Fibroblast of upper back skin (primary cell): ENCODE measurements at places on chromosomes 7 and 10.

- no peak for DNase-seq
These were observed 13.4 kb downstream of the NOD1 start for GRCh38 chr7:30465046-30465810.

- no peak for DNase-seq
These were observed 91.4 kb upstream of the MACROH2A2 start for GRCh38 chr10:69960988-69961880.

GRCh38 chr10:30219971-30220751, 128.9 kb downstream of the MTPAP start:
- DNase-seq, result peak; percentile 55

DNA sequence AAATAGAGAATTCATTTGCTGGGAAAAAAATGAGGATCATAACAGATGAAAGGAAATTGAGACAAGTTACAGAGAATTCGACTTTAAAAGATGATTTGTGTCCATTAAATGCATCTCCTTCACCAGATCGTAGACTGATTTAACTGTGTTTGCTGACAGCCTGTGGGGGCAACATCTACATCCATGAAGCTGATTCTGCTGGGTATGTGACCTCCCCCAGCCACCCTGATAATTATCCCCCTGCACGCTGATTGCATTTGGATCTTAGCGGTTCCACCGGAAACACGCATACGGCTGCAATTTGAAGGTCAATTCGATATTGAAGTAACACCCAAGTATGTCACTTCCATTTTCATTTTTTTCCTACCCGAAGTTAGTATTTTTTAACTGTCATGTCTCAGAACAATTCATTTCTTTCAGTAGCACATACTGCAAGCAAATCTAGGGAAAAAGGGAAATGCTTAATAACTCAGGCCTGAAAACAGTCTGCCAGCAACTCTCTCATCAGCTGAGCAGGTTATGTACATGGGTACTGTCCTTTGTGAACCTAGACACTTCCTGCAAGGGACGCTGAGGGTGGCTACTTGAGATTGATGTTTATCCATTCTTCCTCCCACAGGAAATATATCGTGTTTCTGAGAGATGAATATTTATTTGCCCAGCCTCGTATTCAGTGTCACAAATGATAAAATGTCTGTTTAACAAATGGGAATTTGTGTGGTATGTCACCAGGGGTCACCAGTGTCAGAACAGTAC, 134.9 kb downstream of the ZNF22 start:
- no peak for DNase-seq

- peak; percentile 57 for DNase-seq
These were observed 20.9 kb upstream of the CYP26C1 start for GRCh38 chr10:93039721-93040120.

DNA sequence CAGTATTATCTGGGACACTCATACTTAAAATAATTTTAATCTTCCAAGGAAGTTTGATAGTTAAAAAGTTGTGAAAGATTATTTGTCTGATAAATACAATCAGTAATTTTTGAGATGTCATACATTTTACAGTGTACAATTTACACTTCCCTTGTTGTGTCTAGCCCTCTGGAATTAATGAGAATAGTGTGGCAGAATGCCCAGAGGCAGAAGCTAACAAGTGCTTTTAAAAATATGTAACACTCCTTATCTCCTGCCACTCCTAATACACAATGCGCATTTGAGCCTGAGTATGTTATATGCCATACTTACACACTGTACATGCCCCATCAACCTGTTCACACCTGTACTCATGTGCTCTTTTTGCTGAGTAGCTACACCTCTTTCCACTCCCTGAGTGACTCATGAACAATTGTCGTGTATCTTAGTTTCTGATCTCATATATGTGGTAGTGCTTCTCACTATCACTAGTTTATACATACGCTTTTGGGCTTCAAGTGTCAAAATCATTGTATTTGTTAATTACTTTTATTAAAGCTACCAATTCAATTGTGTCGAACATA, 106.9 kb upstream of the GNAI1 start:
- no peak for DNase-seq

DNA sequence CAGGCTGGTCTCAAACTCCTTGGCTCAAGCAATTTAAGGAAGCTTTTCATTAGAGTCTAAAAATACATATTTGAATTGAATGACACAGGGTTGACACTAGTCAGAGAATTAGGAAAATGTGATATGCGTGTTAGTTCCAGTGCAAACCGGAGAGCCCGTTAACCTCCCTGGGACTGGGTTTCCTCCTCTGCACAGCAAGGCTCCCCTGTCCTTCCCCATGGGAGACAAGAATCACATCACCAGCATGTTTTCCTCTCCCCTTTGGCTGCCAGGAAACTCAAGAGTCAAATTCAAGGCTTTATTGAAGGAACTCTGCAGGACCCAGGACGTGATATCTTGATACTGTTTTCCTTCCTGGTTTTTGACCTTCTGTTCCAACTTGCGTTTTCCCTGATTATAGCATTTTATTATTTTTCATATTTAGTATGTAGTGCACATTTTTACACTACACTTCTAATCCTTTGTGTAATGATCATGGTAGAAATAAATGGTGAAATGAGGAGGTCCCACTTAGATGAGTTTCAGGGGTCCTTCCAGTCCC, 24.9 kb downstream of the GSTO2 start:
- no peak for DNase-seq

GRCh38 chr7:16504019-16504418, 22.6 kb upstream of the LRRC72 start:
- peak; percentile 74 for DNase-seq

DNA sequence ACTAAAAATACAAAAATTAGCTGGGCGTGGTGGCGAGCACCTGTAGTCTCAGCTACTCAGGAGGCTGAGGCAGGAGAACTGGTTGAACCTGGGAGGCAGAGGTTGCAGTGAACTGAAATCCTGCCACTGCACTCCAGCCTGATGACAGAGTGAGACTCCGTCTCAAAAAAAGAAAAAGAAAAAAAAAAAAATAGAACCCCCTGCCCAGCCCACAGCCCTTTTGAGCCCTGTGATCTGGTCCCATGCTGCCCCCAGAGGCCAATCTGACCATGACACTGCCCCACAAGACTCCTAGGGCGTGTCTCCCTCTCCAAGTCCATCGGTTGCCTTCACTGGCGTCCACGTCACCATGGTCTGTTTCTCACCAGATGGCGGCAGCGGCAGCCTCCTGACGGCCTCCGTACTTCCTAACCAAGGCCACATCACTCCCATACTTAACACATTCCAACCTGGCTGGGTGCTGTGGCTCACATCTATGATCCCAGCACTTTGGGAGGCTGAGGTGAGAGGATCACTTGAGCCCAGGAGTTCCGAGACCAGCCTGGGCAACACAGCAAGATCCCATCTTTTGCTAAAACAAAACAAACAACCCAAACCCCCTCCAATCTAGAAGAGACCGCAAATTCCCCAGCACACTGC, 18.0 kb downstream of the STX1A start:
- peak; percentile 70 for DNase-seq

DNA sequence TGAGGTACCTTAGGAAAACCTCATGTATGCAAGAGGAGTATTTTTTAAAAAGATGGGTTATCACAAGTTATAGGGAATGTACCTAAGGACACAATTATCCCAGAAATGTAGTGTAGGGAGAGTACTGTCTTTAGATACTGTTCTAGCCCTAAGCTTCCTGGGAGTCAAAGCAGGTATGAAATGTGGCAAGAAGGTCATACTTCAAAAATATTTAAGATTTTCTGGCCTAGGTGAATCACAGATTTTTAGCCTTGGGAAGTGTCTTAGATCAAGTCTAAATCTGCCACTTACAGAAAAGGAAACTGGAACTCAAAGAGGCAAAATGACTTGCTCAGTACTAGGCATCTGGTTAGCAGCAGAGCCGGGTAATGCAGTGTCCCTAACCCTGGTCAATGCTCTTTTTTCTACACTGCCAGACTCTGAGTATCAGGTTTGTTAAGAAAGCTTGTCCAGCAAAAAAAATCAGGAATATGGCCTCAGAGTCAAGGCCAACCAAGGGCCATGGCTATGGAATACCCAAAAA, 13.9 kb downstream of the PIK3AP1 start:
- DNase-seq, result no peak
